Upper lobe of right lung (tissue), 1 donor: ENCODE measurements at places on chromosomes 6 and 20.

DNA sequence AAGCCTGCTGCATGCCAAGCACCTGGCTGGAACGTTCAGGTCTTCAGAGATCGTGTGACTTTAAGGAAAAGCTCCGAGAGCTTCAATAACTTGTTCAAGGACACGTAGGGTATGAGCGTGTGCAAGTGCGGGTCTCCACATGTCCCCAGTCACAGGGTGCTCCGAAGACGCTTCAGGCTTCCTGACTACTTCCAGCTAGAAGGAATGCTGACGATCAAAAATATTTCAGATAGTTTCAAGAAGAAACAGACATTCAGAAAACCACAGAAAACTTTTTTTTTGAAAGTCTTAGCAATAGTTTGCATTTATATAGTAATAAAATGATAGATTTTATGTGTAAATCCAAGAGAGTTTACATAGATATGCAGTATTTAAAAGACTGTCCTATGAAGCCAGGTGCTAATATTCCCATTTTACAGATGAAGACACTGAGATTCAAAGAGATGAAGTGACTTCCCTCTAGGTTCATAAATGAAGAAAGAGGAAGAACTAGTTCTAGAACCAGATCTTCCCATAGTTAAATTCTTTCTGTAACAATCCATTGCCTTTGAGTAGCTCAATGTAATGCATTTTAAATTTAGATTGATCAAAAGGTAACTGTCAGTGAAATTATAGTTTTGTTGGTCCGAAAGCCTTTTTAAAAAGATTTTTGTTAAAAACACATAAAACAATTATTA lies 247.6 kb downstream of the MYLK4 start:
- no peaks in the 10 kb centered on the region for H3K36me3 ChIP-seq
- H3K4me1 ChIP-seq: no peaks in the 10 kb centered on the region
- DNase-seq: no peak
- H3K4me3 ChIP-seq: no peak overlapping the region
- H3K27me3 ChIP-seq: no peaks in the 10 kb centered on the region

- no peaks in the 10 kb centered on the region for H3K4me1 ChIP-seq
- H3K4me3 ChIP-seq: no peak overlapping the region
- H3K27ac ChIP-seq: no peak overlapping the region
- H3K36me3 ChIP-seq: no peaks in the 10 kb centered on the region
Measured at GRCh38 chr20:11952639-11953038, 34.9 kb downstream of the BTBD3 start.

GRCh38 chr6:82374516-82374915 lies 10.9 kb downstream of the TPBG start:
- H3K36me3 ChIP-seq: no peaks in the 10 kb centered on the region
- DNase-seq: no peak
- H3K27ac ChIP-seq: no peak overlapping the region
- no peaks in the 10 kb centered on the region for H3K4me1 ChIP-seq
- no peak overlapping the region for H3K4me3 ChIP-seq

GRCh38 chr6:96931198-96931597 lies 6.7 kb downstream of the KLHL32 start:
- H3K4me1 ChIP-seq: no peaks in the 10 kb centered on the region
- no peaks in the 10 kb centered on the region for H3K36me3 ChIP-seq
- no peak overlapping the region for H3K27ac ChIP-seq
- no peak overlapping the region for H3K4me3 ChIP-seq

DNA sequence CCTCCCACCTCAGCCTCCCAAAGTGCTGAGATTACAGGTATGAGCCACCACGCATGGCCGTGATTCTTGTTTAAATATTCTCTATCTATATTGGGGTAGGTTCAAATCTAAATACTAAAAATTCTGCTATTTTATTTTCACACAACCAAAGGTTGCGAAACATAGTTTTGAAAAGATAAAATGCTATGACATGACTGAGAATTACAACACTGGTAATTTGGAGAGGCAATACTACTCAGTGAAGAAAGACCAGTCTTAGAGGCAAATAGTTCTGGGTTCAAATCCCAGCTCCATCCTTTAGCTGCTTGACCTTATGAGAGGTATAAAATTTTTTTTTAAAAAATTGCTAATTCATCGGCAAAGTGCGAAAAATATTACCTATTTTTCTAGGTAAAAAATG lies 137.0 kb upstream of the PREP start:
- H3K27me3 ChIP-seq: no peaks in the 10 kb centered on the region
- H3K4me3 ChIP-seq: no peak overlapping the region
- no peaks in the 10 kb centered on the region for H3K4me1 ChIP-seq
- H3K36me3 ChIP-seq: no peaks in the 10 kb centered on the region

DNA sequence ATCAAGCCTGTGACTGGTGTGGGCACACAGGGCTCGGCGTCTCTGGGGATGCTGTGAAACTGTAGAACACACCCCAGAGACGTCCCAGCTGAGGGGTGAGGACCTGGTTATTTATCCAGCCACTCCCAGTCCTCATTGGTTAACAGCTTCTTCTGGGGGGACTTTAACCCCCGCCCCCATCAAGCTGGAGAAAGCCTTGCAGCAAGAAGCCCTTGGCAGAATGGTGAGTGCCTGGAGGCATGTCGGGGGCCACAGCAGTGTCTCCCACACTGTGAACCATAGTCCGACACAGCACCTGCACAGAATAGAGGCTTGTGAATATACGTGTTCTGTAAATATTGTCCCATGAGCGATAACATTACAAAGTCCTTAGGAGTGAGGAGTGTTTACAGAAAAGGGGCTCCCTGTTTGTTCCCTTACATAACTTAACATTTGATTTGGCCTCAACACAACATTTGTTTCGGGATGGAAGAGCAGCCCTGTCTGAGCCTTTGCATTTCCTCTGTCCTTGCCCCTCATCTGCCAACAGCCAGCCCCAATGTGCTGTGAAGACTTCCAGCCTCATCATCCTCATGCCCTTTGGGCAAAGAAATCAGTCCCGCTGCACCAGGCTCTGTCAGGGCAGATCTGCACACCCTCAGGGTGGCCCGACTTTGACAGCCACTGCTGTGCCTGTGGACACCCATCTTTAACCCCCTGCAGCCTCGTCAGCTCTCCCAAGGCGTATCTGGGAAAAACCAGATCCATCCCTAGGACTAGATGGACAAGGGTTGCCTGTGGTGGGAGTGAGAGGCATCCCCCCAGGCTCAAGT lies 2.2 kb upstream of the RRBP1 start:
- DNase-seq: no peak
- peaks cover 20% of the 10 kb centered on the region for H3K4me1 ChIP-seq
- H3K27ac ChIP-seq: no peak overlapping the region
- peaks cover 3% of the 10 kb centered on the region for H3K36me3 ChIP-seq
- no peaks in the 10 kb centered on the region for H3K27me3 ChIP-seq
- no peak overlapping the region for H3K4me3 ChIP-seq
